CD4-positive, CD25-positive, alpha-beta regulatory T cell (primary cell): ENCODE measurements at places on chromosomes 3 and 15. TPM values are rescaled to one million over a fixed set of nuclear protein-coding genes. Genes with fewer than 3 reads are reported as not detected.

GRCh38 chr15:59543721-59544547 is 67.6 kb upstream of the GCNT3 start:
- DNase-seq, result peak; percentile 48
- H3K36me3 ChIP-seq, result no peaks in the 10 kb centered on the region
- H3K4me1 ChIP-seq, result no peaks in the 10 kb centered on the region

DNA sequence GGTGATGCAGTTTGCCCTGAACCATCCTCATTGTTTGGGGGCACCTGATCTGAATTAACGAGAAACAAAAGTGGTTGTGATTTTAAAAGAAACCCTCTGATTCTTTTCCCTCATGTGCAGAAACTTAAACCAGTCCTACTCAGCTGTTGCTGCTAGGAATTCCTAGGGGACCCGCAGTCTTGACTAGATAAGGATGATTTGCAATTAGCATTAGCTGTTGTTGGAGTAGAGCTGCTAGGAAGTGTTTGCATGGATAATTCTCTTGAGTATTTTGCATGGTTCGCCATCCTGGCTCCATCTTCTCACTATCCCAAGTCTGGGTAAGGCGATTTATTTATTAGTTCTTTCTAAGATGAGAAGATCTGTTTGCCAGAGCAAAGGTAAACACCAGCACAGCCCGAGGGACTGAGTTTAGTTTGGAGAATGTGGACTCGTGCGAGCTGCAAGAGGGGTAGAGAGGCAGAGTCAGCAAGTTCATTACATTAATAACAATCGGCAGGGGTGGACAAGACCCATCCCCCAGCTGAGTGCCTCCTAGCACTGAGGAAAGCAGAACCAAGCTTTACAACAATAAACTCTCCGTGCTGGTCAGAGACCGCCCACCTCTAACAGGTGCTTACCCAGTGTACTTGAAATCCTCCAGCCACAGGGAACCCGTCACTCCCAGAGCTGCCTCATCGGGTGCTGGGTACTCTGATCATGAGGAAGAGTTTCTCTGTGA is 4.1 kb downstream of the FGD5 start:
- no peak overlapping the region for H3K27ac ChIP-seq
- no peak for DNase-seq
- H3K27me3 ChIP-seq, result no peaks in the 10 kb centered on the region
- no peak overlapping the region for H3K4me3 ChIP-seq
- no peaks in the 10 kb centered on the region for H3K4me1 ChIP-seq

- no peak overlapping the region for H3K27ac ChIP-seq
- no peaks in the 10 kb centered on the region for H3K4me1 ChIP-seq
- DNase-seq, result no peak
- H3K4me3 ChIP-seq, result no peak overlapping the region
- no peaks in the 10 kb centered on the region for H3K27me3 ChIP-seq
Observed at GRCh38 chr3:61417352-61417751, 144.0 kb upstream of the PTPRG start.

DNA sequence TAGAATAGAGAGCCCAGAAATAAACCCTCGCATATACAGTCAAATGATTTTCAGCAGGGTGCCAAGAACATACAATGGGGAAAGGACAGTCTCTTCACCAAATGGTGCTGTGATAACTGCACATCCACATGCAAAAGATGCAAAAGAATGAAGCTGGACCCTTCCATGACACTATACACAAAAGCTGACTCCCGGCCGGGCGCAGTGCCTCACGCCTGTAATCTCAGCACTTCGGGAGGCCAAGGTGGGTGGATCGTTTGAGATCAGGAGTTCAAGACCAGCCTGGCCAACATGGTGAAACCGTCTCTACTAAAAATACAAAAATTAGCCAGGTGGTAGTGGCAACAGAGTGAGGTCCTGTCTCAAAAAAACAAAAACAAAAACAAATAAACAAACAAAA is 43.2 kb upstream of the IQSEC1 start:
- no peak overlapping the region for H3K4me3 ChIP-seq
- H3K4me1 ChIP-seq, result peaks cover under 1% of the 10 kb centered on the region
- H3K27ac ChIP-seq, result no peak overlapping the region
- H3K27me3 ChIP-seq, result no peaks in the 10 kb centered on the region
- DNase-seq, result no peak
- H3K36me3 ChIP-seq, result no peaks in the 10 kb centered on the region

DNA sequence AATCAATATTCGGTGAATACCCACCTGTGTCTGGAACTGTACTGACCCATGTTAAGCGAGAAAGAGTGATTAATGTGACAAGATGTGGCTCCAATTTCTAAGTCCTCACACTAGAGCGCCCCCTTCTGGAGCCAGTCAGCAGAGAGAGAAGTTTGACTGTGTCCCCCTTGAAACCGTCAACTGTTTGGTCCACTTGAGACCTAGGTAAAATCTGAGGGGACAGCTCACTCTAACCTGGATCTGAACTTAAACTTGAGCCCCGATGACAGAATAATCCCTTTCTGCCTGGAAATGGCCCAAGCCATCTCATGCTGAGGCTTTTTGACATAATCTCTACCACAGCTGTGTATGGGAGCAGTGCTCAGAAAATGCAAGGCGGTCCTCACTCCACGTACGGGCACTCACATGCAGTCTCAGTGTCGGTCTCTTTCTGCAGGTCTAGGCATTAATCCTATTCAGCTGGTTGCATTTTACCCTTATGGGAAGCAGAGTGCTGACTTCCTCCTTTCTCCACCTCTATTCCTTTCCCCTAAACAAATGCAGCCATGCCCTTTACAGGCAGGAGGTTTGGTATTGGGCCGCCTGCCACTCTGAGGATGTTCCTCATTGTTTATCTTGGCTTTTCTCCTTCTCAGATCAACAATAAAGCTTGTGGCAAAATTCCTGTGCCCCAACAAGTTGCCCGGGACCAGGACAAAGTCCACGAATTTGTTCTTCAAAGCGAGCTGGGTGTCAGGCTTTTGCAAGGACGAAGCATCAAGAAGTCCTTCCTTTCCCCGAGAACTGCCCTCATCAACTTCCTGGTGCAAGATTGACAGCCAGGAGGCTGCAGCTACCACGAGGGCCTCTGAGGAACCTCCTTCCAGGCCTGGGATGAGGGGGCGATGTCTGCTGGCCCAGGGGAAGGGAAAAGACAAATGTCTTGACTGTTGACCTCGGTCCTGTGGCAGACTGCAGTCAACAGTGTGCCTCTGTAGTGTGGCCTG is 47.5 kb upstream of the LIMD1 start:
- no peaks in the 10 kb centered on the region for H3K27me3 ChIP-seq
- DNase-seq, result no peak
- H3K27ac ChIP-seq, result no peak overlapping the region

DNA sequence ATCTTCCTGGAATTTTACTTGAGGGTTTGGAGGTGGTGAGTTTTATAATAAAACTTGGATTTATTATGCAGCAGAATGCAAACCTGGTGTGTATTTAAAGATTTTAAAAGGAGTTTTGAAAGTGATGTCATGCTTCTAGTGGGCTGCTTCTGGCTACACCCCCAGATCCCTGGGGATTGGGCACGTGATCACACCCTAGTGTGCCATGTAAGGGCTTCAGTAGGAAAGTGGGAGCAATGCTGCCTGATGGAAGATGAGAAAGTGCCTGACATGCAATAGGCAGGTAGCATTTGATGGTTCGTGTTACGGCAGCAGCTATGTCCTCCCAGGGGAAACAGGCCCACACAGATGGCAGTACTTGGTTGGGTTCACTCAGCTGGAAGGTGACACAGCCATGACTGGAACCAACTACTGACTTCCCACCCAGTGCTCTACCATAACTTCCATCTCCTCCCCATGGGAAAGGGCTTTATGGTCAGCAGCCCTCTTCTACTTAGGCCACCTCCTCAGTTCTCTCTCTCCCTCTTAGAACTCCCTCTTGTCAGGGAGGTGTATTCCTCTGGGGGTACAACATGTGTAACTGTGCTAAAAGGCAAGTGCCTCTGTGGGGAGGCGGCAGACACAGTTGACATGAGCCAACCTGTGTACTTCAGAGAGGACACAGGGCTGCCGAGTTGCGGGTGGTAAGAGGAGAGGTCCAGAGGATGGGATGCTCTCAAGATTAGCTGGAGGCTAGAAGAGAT is 5.6 kb downstream of the ITPKA start:
- no peaks in the 10 kb centered on the region for H3K36me3 ChIP-seq
- no peak overlapping the region for H3K27ac ChIP-seq
- H3K4me3 ChIP-seq, result no peak overlapping the region
- DNase-seq, result no peak

GRCh38 chr15:99857836-99858235 is 124.6 kb upstream of the LYSMD4 start:
- no peaks in the 10 kb centered on the region for H3K27me3 ChIP-seq
- no peak for DNase-seq
- no peak overlapping the region for H3K27ac ChIP-seq
- no peaks in the 10 kb centered on the region for H3K4me1 ChIP-seq
- H3K36me3 ChIP-seq, result no peaks in the 10 kb centered on the region
- no peak overlapping the region for H3K4me3 ChIP-seq

GRCh38 chr3:101217472-101218245 is 102.7 kb downstream of the IMPG2 start:
- no peaks in the 10 kb centered on the region for H3K4me1 ChIP-seq
- no peaks in the 10 kb centered on the region for H3K27me3 ChIP-seq
- no peak overlapping the region for H3K27ac ChIP-seq
- DNase-seq, result no peak
- H3K4me3 ChIP-seq, result no peak overlapping the region

- no peak overlapping the region for H3K27ac ChIP-seq
- no peak for DNase-seq
- peaks cover 27% of the 10 kb centered on the region for H3K27me3 ChIP-seq
- no peaks in the 10 kb centered on the region for H3K4me1 ChIP-seq
- H3K36me3 ChIP-seq, result no peaks in the 10 kb centered on the region
Observed at GRCh38 chr15:43314171-43314570, 16.2 kb downstream of the LCMT2 start.

GASK1A gene
- polyA plus RNA-seq, result not detected

MDFIC2 gene
- not detected for polyA plus RNA-seq

CGNL1 gene
- polyA plus RNA-seq, result not detected

KCNMB3 gene
- polyA plus RNA-seq, result 1.0 TPM

GP9 gene
- not detected for polyA plus RNA-seq

IMPG2 gene
- not detected for polyA plus RNA-seq

PLA2G4E gene
- polyA plus RNA-seq, result not detected

PPARG gene
- polyA plus RNA-seq, result 0.16 TPM

ANKDD1A gene
- polyA plus RNA-seq, result 1.3 TPM

IQCF5 gene
- polyA plus RNA-seq, result not detected
